ENCODE measurements at places on chromosomes 1 and 21.

DNA sequence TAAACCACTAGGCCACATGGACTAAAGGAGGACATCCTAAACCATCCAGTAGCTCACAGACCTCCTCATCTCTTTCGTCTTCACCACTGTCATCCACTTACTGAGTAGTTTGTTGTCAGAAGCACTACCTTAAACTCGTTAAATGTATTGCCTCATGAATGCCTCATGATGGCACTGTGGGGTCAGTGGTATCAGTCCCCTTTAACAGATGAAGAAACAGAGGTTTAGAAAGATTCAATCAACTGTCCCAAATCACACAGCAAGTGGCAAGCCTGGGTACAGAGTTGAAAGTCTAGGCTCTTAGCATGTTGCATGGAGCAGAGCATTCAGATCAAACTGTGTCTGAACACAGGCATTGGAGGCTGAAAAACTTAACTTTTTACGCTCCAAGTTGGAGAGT is 183.6 kb upstream of the KIAA0040 start:
- DNase-seq, result no peak

GRCh38 chr1:14866911-14867612 is 268.6 kb downstream of the KAZN start:
- no peak for DNase-seq

- DNase-seq, result no peak
Measured at GRCh38 chr1:91684481-91685196, 184.0 kb downstream of the CDC7 start.

DNA sequence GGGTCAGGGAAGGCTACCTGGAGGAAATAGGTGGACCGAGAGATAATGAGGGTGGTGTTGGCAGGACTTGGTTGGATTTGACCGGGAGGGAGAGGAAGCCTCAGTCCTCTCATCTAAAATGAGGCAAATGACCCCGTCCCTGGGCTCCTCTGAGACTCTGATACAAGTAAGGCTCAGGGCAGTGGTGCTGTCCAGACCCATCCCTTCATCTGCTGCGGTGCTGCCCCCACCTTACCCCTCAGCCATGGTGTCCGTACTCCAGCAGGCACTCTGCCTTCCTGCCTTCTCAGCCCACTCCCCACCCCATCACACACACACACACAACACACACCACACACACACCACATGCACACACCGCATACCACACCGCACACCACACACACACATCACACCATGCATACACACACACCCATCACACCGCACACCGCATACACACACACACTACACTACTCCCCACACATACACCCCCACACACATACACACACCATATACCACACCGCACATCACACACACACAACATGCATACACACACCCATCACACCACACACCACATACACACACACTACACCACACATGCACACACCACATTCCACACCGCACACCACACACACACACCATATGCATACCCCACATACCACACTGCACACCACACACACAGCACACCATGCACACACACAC is 29.4 kb upstream of the SLC26A9 start:
- DNase-seq, result no peak

DNA sequence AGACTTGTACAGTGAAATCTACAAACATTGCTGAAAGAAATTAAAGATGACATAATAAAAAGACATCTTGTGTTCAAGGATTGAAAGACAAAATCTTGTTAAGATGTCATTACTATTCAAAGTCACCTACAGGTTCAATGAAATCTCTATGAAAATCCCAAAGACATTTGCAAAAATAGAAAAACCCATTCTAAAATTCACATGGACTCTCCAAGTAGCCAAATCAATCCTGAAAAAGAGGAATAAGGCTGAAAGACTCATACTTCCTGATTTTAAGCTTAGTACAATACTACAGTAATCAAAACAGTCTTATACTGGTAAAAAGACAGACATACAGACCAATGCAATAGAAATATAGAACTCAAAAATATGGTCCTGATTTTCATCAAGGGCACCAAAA is 78.6 kb downstream of the PCSK9 start:
- no peak for DNase-seq

DNA sequence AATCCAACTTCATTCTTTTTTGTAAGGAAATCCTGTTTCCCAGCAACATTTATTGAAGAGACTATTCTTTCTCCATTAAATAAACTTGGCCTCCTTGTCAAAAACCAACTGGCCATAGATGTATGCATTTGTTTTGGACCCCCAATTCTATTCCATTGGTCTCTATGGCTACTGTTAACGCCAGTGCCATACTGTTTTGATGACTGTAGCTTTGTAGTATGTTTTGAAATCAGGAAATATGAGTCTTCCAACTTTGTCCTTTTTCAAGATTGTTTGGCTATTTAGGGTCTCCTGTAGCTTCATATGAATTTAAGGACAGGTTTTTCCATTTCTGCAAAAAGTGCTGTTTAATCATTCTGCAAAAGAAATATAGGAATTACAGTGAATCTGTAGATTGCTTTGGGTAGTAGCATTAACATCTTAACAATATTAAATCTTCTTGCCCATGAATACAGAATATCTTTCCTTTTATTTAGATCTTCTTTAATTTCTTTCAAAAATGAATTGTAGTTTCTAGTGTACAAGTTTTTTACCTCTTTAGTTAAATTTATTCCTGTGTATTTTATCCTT is 61.3 kb downstream of the ITGB3BP start:
- no peak for DNase-seq

- no peak for DNase-seq
Measured at GRCh38 chr1:98102345-98103030, 181.7 kb upstream of the DPYD start.

DNA sequence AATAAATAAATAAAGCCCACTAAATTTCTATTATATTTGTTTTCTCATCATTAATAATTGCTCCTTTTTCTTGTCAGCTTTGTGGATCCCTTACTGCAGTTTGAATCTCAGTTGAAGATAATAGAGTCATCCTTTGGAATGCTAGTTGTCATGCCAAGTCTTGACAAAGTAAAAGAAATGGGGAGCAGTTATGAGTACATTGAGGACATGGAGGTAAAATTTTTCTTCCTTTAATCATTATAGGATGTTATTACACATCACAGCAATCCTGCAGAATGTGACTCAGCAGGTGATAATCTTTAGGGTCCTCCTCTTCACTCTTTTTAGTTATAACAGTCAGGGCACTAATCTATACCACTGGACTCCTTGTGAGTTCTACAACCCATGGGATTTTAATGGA is 24.1 kb downstream of the MROH9 start:
- no peak for DNase-seq

DNA sequence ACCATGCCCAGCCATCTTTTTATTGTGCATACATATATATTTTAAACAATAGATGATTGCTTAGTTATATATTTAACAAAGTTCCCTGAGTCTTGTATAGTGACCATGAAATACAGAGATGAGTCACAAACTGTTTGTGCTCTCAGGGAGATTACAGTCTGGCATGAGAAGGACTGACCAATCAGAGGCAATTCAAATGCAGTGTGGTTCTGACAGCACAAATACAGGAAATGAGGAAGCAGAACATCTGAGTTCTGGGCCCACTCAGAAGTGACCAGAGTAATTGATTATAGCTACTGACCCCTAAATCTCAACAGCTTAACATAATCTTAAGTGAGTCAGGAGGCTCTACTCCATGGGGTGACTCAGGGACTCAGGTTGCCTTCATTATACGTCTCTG is 534.5 kb downstream of the OMA1 start:
- no peak for DNase-seq

DNA sequence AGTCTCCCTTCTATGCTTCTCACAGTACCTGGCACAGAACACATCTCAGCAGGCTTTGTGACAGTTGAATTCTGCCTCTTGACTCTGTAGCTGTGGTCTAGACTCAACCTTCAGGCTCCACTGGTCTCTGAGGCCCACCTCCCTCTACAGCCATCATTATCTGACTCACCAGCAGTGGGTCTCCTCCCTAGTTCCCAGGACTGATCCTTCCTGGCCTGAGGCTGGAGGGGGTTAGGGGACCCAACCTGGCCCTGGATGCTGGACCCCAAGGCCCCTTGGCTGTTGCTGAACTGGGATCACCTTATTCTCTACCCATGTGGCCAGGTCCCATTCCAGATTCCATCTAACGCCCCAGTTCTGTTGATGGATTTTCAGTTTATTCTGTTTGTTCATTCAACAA is 43.1 kb upstream of the FOXO6 start:
- no peak for DNase-seq

DNA sequence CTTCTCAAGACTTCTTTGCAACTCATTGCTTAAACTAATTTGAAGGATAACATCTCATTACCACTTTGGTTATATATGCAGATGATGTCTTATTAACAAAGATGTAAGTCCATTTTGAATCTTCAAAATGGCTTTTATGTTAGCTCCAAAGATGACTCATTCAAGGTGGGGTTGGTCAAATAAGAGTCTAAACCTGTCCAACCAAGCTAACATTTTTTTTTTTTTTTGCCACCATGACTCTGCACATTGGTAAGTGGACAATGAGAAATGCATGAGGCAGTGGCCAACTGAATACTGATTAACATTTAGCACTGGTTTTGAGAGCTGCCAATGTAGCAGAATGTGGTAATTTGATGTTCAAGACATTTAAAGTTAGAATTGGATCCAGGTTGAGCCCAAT is 278 bp upstream of the KRTAP27-1 start:
- DNase-seq, result no peak

DNA sequence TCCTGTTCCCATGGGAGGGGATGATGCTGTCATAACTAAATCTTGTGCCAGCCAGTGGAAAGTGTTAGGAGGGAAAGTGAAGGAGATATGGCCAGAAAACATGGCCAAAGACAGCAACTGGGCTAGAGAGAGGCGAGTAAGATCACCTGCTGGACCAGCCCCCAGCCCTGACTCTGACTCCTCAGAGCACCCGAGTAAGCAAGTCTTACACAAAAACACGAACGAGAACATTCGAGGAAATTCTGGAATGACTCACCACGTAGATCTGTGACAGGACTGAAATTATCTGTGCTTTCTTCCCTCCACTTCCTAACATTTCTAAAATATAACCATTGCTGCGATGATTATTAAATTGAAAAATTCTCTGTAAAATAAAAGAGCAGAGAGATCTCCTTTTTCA is 9.2 kb downstream of the ZNF496 start:
- no peak for DNase-seq

GRCh38 chr1:205441318-205441633 is 14.6 kb downstream of the BLACAT1 start:
- DNase-seq, result no peak

GRCh38 chr21:14864211-14865021 is 200.4 kb downstream of the NRIP1 start:
- DNase-seq, result peak; percentile 71

- no peak for DNase-seq
Measured at GRCh38 chr1:245407983-245408382, 253.2 kb downstream of the KIF26B start.

Data from kidney capillary endothelial cell (primary cell).